ENCODE measurements at places on chromosomes 1 and 21.
A peak's percentile ranks its signal among the peaks of the same experiment; 100 is the strongest.

DNA sequence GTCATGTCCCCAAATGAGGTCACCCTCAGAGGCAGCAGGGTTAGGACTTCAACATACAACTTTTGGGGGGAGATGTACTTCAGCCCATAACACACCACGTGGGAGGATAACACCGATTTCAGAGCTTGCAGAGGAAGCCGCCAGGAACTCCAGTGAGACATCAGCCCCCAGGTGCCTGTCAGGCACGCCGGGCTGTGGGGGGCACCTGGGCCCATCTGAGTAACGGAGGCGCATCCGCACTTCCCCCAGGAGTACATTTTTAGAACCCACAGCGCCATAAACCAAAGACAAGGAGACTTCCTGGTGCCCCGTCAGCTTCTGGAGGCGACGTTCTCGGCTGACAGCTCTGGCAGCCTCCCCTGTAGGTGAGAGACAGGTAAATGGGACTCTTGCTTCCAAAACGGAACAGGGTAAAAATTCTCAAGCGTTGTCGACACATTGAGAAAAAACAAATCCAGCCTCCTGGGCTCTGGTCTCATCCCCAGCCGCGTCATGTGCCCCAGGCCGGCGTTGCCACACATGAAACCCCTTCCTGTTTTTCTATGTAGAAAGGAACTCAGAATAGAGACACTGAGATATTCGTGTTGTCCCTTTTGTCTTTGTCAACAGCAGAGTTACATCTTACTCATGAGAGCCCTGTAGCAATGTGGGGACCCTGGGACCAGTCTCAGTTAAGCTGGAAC is 93.3 kb downstream of the PDE9A start:
- no peak for DNase-seq

DNA sequence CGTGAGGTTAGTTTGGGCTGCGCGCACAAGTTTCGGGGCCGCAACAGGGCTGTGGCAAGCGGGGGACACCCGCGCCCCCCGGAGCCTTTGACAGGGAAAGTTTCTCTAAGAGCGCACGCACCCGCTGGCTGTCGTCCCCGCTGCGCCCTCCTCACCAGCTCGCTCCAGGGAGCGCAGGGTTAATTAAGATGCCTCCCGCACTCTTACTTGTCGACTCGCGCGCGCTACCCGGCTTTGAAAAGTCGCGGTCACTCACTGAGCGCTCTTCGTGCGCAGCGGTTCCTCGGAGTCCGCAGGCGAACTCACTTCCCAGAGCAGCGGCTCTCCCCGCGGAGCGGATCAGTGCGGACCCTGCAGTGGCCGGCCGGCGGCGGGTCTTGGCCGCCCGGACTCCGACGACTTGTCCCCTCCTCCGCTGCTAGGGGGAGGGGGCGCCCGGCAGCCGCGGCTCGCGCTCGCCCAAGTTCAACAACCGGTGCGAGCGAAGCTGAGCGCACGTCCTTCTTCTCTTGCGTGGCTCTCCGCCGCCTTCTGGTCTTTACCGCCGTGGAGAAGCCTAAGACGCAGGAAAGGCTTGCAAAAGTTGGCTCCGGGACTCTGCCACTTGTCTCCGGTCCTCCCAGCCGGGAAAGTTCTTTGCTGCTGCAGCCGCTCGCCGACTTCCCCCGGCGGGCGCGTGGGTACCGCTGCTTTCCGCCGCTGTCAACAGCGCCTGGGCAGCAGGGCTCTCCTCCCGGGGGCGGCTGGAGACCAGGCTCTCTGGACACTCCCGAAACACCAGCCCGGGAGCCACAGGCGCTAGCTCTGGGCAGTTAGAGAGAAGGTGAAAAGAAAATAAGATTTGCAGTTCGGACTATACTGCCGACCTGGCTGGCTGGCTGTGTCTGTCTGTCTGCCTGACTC is 506 bp downstream of the JUN start:
- no peak for DNase-seq

GRCh38 chr1:6239950-6240768 is 3.8 kb upstream of the HES3 start:
- DNase-seq = no peak

DNA sequence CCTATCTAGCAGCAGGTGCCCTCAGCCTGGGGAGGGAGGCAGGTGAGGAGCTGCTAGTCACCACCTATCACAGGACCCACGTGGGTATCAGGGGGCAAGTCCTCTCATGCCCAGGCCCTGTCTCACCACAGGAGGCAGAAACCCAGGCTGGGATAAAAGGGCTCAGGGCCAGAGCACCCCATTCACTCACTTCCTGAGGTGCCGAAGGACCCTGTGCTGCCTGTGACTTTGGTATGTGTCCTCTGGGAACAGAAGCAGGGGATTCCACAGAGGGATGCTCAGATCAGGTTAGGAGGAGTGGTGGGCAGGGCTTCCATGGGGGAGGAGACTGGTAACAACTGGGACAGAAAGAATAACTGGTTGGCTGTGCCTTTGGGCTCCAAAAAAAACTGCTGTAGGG is at the start of gene LCE1E:
TSS of gene LCE1E (plus strand) at position 181 of the 400 bp plus-strand sequence. CDS start 1,043 bp downstream, outside the sequence.
- DNase-seq = no peak

DNA sequence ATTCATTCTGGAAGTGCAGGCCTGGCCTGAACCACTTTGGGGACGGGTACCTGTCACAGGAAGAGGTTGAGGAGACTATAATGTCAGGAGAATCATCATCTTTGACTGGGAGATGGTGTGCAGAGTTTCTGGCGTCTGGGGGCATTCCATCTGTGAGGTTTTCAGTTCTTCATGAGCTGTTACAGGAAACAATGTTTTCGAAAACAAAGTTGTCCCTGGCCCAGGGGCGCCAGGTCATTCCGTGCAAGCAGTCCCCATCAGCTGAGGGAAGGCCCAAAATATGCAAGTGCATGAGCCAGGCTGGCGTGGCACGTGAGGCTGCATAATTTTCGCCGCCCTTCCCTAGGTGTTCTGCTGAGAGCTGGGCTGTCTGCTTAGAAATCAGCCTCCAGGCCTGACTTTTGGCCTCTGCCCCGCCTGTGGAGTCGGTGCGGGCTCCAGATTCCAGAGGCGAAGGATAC is 68.4 kb upstream of the ATP5PO start:
- no peak for DNase-seq

GRCh38 chr1:246661451-246661850 is 62.8 kb upstream of the SCCPDH start:
- DNase-seq = no peak

DNA sequence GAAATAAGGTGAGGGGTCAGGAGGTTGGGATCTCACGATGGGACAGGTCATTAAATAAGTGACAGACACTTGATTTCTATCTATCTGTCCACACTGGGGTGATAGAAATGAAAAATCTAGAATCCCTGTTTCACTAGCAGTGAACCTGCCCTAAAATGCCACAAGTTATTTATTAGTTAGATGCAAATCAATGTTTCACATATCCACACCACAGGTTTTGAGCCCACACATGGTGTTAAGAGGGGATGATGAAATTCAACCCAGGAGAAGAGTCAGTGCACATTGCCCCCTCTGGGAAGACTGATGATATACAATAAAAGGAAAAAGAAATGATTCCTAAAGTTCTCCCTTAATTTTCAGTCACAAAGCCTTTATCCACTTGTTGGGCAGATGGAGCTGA is 10.1 kb upstream of the NTPCR start:
- no peak for DNase-seq

DNA sequence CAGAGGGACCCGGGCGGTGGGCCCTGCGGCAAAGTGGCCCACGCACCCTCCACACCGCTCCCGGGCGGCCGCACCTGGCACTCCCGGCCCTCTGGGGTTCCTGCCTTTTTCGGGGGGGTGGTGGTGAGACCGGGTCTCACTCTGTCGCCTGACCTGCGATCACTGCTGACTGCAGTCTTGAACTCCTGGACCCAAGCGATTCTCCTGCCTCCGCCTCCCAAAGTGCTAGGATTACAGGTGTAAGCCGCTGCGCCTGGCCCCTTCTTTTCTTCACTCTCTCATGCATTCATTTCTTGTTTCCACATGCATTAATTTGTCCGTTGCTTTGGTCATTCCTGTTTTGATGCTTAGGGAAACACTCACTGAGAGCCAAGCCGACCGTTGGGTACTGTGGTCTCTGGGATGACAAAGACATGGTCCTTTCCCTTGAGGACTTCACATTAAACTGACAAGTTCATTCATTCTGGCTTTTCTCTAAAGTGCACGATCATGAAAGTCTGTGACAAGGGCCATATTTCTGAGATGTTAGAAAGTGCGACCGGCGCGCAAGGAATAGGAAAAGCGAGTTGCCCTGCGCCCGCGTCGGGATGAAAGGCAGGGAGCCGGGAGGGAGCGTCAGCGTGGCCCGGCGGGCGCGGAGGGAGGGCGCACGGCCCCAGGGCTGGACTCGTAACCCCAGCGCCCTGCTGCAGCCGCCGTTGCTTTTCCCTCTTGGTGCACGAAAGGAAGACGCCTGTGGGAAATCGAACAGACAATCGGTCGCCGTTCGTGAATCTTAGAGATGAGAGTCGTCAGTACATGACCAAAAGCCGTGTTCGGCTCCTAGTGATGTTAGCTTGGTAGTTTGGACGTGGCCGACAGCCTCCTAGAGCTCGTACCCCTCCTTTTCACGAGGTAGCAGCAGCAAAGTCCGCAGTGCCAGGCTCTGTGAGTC is 1.0 kb upstream of the MCOLN2 start:
- no peak for DNase-seq

DNA sequence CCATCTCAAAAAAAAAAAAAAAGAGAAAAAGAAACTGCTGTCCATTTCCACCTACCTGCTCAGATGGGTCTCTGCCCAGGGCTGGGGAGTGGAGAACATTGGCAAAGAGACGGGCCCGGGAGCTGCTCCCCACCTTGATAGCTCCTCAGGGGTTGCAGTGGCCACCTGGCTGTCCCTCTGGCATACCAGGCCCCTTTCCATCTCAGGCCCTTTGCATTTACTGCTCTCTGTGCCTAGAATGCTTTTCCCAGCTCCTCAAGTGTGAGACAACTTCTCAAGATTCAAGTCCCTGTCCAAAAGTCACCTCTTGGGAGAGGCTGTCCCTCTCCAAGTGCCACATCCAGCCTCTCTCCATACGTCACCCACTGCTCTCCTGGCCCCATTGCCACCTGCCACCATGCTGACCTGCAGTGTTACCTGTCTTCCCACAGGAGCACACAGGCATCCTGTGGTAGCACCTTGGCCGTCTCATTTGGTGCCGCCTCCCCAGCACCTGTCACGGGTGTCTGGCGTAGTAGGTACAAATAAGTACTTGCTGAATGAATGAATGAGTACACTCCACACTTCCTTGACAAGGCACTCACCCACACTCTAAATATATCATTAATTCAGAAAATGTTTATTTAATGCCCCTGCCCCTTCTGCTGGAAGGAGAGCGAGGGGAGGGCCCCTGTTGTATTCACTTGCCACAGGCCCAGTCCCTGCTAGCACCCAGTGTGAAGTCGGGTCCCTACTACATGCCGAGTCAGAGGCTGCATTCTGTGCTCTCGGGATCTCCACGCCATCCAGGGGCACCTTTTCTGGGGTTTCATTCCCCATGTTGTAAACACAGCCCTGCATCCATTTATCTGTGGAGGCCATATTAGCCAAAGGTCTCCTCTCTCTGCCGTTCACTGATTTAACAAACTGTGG is 48.8 kb downstream of the DISP3 start:
- DNase-seq = no peak

DNA sequence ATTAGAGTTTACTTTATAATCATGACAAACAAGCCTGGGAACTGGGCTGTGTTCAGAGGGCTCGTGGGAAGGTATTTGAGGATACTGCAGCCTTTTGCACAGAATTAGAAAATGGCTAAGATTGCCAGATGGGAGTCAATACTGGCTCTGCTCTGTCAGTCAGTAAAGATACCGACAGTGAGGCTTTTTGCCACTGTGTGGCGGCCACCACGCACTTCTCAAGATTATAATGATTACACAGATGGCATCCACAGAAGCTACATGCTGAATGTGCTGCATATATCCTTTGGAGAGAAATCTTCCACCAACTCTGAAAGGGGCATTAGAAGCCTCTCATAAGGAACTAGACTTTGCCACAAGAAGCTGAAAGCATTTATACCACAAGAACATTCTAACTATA is 213.4 kb upstream of the PTBP2 start:
- no peak for DNase-seq

GRCh38 chr1:106746448-106747085 is 309.9 kb upstream of the PRMT6 start:
- DNase-seq = no peak

DNA sequence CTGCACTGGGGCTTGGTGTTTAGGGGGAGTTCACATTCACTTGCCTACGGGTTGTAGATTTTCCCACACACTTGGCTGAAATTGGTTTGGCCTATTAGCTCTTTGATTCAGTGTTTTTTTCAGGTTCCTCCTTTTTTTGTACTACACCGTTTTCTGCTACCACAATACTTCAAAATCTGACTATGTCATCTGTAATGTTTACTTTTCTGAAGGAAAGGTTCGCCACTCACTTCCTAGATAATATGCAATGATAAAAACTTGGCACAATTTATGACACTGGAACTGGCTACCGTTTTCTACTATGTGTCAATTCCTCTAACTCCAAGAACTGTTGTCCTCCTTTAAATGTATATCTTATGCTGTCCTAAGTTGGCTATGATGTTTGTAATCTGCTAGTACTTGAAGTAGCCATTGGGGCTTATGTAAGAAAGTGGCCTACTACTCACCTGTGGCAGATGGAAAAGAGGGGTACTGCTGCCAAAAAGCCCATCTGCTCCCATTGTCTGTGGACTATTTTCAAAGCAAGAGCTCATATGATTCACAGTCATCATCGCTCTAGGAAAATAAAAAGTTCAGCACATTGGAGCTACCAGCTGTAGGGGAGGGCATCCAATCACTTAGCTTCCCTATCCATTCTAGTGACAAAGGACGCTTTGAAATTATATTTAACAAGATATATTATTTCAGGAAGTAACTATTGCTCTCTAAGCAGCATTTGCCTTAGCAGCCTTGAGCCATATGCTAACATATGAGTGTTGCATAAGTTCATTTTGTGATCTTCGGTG is 42.4 kb upstream of the BACH1 start:
- DNase-seq = peak; percentile 22

DNA sequence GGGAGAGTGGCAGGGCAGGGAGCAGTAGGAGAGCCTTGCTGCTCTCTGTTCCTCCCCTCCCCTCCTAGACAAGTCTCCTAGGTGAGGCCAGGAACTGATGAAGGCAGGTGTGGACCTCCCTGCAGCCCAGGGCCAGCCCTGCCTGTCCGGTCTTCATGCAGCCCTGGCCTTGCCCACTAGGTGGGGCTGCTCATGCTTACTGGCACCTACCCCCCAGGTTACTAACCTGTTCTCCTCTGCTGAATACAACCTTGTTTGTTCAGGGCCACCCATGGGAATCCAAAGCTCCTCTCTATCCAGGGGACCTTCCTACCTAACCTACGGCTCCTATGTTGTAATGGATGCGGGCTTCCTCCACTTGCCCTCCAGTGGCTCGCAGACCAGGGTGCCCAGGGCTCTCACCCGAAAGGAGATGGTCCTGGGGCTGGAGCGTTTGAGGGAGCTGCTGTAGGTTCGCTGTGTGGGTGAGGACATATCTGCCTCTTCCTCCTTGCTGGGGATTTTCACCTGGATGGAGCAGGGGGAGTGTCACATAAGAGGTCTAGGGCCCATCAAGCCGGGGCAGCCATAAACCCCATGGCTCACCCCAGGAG is 7.9 kb upstream of the TNNT2 start:
- peak; percentile 52 for DNase-seq

- DNase-seq = no peak
Measured at GRCh38 chr1:91720044-91720443, 165.9 kb downstream of the TGFBR3 start.

All from A172 (cell line).